MV-4-11 (cell line): ENCODE measurements at places on chromosomes 12 and 14.

GRCh38 chr14:68293404-68293803, 473.8 kb downstream of the RAD51B start:
- DNase-seq: peak; percentile 14

GRCh38 chr12:102957339-102958050, at the start of gene ASCL1:
TSS of gene ASCL1 (plus strand) at chr12:102957674. CDS start at chr12:102958245, 571 bp downstream.
- DNase-seq: no peak

- no peak for DNase-seq
Observed at GRCh38 chr12:9795945-9796344, 31.3 kb upstream of the KLRF1 start.

DNA sequence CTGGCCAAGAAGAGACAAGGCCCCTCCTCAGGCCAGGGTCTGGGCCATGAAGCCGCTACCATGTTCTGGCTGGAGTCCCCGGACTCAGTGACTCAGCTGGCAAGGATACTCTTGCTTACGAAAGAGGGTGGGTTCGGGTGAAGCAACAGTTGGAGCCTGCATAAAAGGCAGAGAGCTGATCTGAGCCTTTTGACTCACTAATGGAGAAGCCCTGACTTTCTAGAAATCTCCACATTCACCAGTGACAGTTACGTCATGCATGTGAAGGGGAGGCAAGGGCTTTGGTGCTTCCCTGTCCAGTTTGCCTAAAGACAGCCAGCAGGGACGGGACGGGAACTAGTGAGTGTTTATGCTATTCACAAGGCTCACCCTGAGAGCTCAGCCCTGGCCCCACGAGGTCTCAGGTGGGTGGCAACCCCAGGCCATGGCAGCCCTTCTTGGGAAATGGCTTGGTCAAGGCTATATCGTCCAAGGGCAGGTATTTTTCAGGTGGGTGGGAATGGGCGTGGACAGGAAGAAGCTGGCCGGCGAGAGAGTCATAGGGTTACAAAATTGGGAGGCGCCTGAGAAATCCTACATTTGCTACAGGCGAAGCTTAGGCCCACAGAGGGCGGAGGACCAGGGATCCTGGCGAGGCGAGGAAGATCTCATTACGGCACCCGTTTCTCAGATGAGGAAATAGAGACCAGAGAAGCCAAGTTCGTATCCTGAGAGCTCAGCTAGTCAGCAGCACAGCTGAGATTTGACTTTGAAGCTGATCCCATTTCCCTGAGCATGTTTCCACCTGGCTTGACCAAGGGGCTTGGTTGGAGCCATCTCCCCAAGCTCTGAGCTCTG, 314.6 kb downstream of the BCL11B start:
- DNase-seq: peak; percentile 97

DNA sequence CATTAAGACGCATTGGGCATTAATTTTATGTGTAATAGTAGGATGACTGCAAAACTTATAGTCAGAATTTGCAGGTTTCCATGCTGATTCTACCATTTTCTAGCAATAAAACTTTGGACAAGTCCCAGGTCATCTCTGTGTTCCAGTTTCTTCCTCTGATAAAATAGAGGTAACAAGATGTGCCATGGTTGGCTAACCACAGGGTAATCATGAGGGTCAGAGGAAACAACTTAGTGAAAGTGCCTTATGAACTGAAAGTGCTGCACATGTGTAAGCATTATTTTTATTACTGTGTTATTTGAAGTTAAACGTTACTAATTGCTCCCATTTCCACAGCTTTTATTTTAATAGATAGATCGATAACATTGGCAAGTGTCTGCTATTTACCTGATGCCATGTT, 21.1 kb downstream of the SMCO2 start:
- peak; percentile 2 for DNase-seq

- no peak for DNase-seq
Observed at GRCh38 chr12:52540531-52540930, 12.4 kb downstream of the KRT71 start.

DNA sequence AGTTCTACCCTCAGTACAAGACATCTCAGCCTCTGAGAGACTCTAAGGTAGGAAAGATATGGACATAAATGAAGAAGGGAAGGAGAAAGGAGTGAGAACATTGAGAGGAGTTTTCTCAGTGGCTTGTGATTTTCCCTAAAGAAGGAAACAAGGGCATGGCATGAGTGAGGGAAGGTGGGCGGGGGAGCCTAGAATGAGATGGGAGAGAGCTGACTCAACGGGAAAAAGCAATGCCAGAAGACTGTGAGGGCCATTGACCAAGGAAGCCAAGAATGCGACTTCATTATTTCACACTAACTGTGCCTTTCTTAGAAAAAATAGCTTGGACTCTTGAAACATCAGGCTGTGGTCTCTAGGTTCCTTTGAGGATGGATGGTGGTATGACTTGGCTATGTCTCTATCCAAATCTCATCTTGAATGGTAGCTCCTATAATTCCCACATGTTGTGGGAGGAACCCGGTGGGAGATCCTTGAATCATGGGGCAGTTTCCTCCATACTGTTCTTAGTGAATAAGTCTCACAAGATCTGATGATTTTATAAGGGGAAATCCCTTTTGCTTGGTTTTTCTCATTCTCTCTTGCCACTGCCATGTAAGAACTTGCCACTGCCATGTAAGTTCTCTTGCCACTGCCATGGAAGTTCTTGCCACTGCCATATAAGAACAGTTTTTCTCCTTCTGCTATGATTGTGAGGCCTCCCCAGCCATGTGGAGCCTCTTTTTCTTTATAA, 279.6 kb downstream of the NUAK1 start:
- no peak for DNase-seq

- DNase-seq: no peak
Observed at GRCh38 chr14:44895716-44896115, 66.0 kb downstream of the KLHL28 start.

DNA sequence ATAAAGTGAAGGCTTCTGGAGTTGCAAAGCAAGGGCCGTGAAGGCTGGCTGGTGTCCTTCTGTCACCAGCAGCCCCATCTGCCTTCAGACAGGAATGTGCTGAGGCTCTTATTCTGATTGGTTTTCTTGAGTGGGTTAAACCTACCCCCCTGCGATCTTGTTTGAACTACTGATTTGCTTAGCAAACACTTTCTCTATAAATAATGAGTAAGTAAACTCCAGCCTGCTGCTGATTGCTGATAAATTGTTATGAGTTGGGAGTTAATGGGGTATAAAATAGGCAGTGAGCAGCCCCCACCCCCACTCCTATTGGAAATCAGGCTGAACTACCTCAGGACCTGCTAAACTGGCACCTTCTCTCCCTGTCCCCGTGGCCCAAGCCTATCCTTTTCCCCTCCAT, 146.1 kb upstream of the NOS1 start:
- DNase-seq: no peak

DNA sequence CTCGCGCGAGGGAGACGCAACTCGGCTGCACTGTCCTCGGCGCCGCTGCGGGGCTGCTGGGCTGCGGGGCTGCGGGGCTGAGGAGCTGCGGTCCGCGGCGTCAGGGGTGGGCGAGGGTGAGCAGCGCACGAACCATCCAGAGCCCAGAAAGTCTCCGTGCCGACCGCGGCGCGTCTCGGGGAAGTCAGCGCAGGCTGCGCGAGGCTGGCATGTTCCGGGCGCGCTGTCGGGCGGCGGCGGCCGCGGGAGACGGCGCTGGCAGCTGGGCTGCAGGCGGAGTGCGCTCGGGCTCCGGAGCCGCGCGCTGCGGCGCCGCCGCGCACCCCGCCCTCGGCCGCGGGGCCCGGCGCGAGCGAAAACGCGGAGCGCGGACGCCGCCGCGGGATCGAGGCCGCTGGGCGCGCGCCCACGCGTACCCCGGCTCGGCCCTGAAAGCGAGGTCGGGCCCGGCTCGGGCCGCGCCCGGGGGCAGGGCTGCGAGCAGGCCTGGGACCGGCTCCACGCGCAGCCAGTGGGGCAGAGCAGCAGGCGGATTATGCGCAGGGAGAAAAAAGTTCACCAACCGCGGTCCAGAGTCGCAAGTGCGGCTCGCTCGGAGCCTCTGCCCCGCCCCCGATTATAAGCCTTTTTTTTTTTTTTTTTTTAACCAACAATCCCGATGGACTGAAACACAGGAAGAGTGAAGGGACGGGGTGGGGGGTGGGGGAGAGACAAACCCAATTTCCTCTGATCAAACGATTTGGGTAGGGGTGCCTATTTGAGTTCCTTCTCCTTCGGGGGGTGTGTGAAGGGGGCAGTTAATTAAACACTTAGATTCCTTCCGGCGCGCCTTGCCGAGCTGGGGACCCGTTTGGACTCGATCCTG, at the start of gene PRICKLE1:
Gene PRICKLE1 (minus strand): TSS at position 282 of the 865 bp plus-strand sequence. CDS start 117,230 bp downstream, outside the sequence.
- peak; percentile 57 for DNase-seq

GRCh38 chr12:104057771-104058197, 6.5 kb upstream of the HCFC2 start:
- DNase-seq: no peak
